Hepatocyte (in vitro differentiated cells): ENCODE measurements at places on chromosomes 12 and 14. TPM values are rescaled to one million over a fixed set of nuclear protein-coding genes. Genes with fewer than 3 reads are reported as not detected.

DNA sequence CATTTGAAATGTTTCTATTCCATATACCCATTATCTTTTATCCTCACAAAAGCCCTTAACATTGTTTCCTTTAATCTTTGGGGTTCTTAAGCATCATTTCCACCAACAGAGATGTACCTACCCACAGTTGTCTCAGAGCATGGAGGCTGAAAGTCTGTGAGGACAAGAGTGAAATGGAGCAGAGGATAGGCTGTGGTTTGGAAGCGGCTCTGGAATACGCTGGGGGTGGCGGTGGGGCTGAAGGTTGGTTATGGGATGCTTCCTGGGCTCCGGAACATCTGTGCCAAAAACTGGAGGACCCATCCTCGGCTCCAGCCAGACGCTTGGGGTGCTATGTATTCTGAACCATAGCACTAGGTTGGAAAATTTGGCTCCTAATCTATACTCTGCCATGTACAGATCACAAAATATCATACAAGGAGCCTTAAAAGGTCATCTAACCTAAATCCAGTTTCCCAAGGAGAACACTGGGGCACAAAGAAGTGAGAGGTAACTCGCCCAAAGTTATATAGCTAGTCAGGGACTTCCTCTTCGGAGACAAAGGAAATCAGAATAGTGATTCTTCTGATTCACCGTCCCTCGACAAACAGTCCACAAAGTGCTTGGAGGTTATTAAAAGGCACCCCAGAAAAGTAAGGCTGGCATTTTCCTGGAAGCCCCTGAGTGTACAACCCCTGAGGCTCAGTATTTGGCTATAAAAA lies 2.5 kb downstream of the PPP1R3E start:
- H3K4me3 ChIP-seq, result peak overlapping the region; percentile 75
- peak overlapping the region; percentile 98 for H3K27ac ChIP-seq
- H3K27me3 ChIP-seq, result no peaks in the 10 kb centered on the region
- H3K36me3 ChIP-seq, result no peaks in the 10 kb centered on the region
- no peak for DNase-seq
- peaks cover 15% of the 10 kb centered on the region for H3K4me1 ChIP-seq

GRCh38 chr14:68651075-68651474 lies 141.8 kb downstream of the ZFP36L1 start:
- DNase-seq, result no peak
- no peak overlapping the region for H3K4me3 ChIP-seq
- no peaks in the 10 kb centered on the region for H3K27me3 ChIP-seq
- H3K27ac ChIP-seq, result peak overlapping the region; percentile 84

DNA sequence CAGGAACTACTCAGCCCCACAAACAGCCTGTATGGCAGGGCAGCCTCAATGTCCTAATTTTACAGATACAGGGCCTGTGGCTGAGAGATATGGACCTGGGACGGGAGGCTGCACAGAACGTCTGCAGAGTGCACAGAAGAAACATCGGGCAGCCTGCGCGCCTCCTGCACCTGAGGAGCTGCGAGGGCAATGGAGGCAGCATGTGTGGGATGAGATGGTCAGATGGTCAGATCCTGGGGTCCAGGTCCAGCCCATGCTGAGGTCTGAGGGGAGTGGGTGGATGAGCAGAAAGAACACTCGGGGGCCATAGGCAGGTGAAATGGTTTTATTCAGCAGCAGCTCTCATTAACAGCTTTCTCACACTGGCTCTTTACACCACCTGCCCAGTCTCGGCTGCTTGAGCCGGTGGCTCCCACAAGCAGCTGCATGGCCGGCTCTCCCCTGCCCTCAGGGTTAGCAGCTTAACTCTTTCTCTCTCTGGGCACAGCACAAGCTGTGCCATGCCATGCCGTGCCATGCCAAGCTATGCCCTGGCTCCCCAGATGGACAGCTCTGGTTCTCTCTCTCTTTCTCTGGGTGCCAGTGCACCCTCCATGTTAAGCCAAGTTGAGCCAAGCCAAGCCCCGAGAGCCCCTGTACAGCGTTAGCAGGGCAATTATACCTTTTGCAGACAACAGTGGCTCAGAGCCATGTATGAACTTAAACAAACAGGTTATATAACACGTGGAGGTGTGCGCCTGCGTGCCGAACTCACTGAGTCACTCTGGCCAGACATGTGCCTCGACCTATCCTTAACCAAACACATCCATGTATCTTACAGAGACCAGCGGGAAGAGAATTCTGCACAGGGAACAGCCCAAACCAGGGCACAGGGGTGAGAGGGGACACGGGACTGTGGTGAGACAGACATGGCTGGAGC lies 47.6 kb downstream of the RIMBP2 start:
- H3K4me3 ChIP-seq, result no peak overlapping the region
- H3K4me1 ChIP-seq, result no peaks in the 10 kb centered on the region
- H3K27ac ChIP-seq, result no peak overlapping the region
- no peak for DNase-seq

The GARIN6 gene
- not detected in 2 replicates for total RNA-seq
